ENCODE measurements at places on chromosomes 12 and 14. TPM values are rescaled to one million over a fixed set of nuclear protein-coding genes. Genes with fewer than 3 reads are reported as not detected.
A peak's percentile ranks its signal among the peaks of the same experiment; 100 is the strongest.

DNA sequence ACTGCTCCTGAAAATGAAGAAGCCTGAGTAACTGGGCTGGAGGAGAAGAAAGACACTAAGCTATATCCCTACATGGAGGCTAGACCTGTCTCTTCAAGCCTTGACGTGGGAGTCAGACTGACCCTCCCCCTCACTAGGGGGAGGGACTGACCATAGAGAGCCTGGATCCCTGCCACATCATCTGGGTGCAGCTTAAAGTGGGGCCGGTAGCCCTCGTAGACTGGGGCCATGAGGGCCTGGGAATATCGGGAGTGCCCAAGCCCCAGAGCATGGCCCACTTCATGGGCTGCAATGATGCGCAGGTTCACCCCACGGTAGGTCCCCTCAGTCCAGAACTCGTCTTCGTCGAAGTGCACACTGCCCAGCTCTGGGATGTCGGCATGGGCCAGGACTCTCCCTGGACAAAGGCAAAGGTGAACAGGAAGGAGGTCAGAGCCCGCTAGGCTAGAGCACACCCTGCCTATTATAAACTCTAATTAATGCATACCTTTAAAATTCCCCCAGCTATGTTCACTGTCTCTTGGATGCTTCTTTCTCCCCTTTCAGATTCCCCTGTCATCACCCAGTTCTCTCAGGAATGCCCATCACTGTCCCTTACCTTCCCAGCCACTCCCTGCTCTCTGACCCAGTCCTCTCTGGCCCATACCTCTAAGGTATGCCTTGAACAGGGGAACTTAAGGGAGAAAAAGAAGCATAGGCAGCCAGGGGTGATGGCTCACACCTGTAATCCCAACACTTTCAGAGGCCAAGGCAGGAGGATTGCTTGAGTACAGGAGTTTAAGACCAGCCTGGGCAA, 3.2 kb downstream of the MMP19 start:
- DNase-seq, result no peak
- no peaks in the 10 kb centered on the region for H3K36me3 ChIP-seq
- H3K4me1 ChIP-seq, result no peaks in the 10 kb centered on the region
- no peak overlapping the region for H3K27ac ChIP-seq
- H3K27me3 ChIP-seq, result no peaks in the 10 kb centered on the region

- no peak overlapping the region for H3K4me3 ChIP-seq
- no peak overlapping the region for H3K27ac ChIP-seq
- no peaks in the 10 kb centered on the region for H3K4me1 ChIP-seq
- no peaks in the 10 kb centered on the region for H3K27me3 ChIP-seq
Observed at GRCh38 chr12:79407671-79408622, 282.8 kb downstream of the PAWR start.

- H3K4me1 ChIP-seq, result peaks cover 60% of the 10 kb centered on the region
- no peaks in the 10 kb centered on the region for H3K27me3 ChIP-seq
- H3K36me3 ChIP-seq, result peaks cover 45% of the 10 kb centered on the region
- peak overlapping the region; percentile 98 for H3K4me3 ChIP-seq
Observed at GRCh38 chr14:64506721-64507120, 2.2 kb downstream of the ZBTB1 start.

GRCh38 chr12:46585854-46586621, 213.5 kb upstream of the SLC38A2 start:
- H3K4me3 ChIP-seq, result no peak overlapping the region
- H3K36me3 ChIP-seq, result peaks cover 21% of the 10 kb centered on the region
- peak; percentile 36 for DNase-seq
- H3K27me3 ChIP-seq, result no peaks in the 10 kb centered on the region

The KRT5 gene
- total RNA-seq, result not detected

DNA sequence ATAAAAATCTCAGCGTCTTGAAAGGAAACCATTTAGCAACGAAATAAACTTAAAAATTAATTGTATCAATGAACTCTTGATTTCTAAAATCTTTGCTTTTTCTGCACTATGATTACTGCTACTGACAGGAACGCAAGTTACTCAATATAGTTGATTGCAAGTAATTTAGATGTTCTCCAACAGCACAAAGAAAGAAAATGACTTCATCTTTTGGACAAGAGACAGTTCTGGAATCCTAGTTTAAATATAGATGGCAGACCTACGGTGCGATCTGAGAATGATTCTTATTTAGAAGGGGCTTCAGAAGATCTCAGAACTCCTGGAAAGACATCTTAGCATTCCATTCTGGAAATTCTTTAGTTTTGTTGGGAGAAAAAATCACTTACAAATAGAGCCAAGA, 1.4 kb upstream of the SUDS3 start:
- H3K4me1 ChIP-seq, result peaks cover 41% of the 10 kb centered on the region
- H3K27ac ChIP-seq, result no peak overlapping the region

DNA sequence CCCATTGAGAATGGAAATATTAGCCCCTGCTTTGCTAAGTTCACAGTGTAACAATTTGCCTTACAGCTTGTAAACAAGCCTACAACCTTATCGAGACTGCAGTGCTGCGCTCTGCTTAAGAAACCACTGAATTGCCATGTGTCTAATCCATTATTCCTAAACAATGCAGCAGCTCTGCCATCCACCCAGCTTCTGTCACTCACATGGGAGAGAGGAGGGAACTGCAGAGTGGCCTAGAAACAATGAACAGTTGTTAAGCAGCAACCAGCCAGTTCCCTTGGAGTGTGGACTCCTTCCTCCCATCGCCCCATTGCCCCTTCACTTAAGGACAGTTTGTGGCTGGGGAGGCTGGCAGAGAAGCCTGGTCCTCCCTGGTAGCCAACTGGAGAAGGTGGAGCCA, 42.9 kb downstream of the TESPA1 start:
- no peak overlapping the region for H3K4me3 ChIP-seq
- H3K27ac ChIP-seq, result no peak overlapping the region
- H3K36me3 ChIP-seq, result peaks cover 34% of the 10 kb centered on the region
- no peak for DNase-seq
- H3K4me1 ChIP-seq, result peaks cover 19% of the 10 kb centered on the region

DNA sequence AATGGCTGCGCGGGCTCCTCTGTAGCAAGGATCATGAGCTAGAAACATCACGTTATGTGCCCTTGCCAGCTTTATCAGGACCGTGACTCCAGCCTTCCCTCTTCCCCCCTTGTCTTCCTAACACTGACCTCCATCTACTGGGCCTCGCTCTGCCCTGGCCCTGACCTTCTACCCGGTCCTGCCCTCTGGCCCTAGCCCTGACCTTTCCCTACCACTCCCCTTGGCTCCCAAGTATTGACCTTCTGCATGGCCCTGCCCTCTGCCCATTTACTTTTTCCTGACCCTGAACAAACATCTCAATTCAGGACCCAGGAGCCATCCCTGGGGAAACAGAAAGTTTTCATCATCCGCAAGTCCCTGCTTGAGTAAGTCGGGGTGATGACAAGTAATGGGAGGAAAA, 2.0 kb downstream of the SOAT2 start:
- H3K27me3 ChIP-seq, result no peaks in the 10 kb centered on the region
- DNase-seq, result no peak
- no peak overlapping the region for H3K27ac ChIP-seq
- H3K4me1 ChIP-seq, result peaks cover 21% of the 10 kb centered on the region

GRCh38 chr12:12456637-12457036, 99.8 kb downstream of the BORCS5 start:
- DNase-seq, result no peak
- H3K27me3 ChIP-seq, result no peaks in the 10 kb centered on the region
- H3K36me3 ChIP-seq, result peaks cover 3% of the 10 kb centered on the region
- peaks cover 46% of the 10 kb centered on the region for H3K4me1 ChIP-seq

The DAO gene
- not detected for total RNA-seq

DNA sequence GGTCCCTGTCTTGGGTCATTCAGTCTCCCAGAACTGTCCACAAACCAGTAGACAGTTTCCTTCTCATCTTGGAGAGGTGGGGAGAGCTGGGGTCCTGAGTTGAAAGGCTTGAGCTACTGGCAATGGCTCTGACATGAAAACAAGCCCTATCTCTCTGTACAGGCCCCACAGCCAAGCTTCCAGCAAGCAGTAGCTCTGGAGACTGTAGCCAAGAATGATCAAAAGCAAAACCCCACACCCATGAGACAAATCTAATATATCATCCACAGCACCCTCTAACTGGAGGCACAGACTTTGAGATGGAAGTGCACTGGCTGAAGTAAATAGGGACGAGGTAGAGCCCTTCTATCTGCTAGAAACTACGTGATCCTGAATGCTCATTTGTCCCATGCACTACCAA, 40.9 kb downstream of the RERG start:
- no peaks in the 10 kb centered on the region for H3K36me3 ChIP-seq
- H3K27me3 ChIP-seq, result peaks cover 6% of the 10 kb centered on the region
- H3K4me1 ChIP-seq, result no peaks in the 10 kb centered on the region

- DNase-seq, result no peak
- H3K27me3 ChIP-seq, result no peaks in the 10 kb centered on the region
- no peak overlapping the region for H3K4me3 ChIP-seq
Observed at GRCh38 chr14:29235991-29236390, 469.4 kb downstream of the FOXG1 start.

DNA sequence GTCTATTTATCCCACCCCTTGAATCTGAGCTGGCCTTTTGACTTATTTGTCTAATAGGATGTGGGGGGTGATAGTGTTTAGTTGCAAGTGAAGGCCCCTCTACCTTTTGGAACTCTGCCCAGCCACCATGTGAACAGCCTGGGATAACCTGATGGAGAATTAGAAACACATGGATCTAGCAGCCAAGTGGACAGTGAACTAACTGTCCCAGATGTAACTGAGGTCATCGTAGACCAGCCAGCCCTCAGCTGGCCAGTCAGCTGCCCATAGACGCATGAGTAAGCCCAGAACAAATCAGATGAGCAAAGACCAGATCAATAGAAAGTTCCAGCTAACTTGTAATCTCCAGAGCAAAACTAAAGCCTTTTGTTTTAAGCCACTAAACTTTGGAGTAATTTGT, 19.0 kb downstream of the KLRB1 start:
- no peaks in the 10 kb centered on the region for H3K27me3 ChIP-seq
- no peaks in the 10 kb centered on the region for H3K36me3 ChIP-seq
- no peak overlapping the region for H3K4me3 ChIP-seq
- DNase-seq, result no peak
- no peak overlapping the region for H3K27ac ChIP-seq

DNA sequence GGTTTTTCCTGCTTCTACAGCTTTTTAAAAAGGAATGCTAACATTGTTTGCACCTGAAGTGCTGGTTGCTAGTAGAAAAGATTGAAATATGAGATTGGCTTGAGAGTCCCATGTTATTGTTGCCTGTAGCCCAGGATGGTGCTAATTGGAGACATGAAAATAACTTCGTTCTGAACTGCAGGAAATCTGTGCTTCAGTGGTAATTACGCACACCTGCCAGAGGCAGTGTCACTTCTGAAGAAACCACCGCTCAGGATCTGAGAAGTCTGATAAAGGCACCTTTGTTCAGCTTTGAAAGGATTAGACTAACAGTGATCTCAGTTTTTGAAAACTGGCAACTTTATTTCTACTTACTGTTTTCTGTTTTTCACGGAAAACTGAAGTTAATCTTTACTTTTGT, 15.5 kb upstream of the ATP6V0A2 start:
- peaks cover 8% of the 10 kb centered on the region for H3K36me3 ChIP-seq
- no peaks in the 10 kb centered on the region for H3K27me3 ChIP-seq
- DNase-seq, result no peak
- H3K4me3 ChIP-seq, result no peak overlapping the region

The CIROP gene
- not detected for total RNA-seq

GRCh38 chr12:94817695-94818075, 167.3 kb upstream of the TMCC3 start:
- peaks cover 3% of the 10 kb centered on the region for H3K36me3 ChIP-seq
- no peak overlapping the region for H3K4me3 ChIP-seq
- no peaks in the 10 kb centered on the region for H3K4me1 ChIP-seq
- H3K27ac ChIP-seq, result no peak overlapping the region
- DNase-seq, result no peak

DNA sequence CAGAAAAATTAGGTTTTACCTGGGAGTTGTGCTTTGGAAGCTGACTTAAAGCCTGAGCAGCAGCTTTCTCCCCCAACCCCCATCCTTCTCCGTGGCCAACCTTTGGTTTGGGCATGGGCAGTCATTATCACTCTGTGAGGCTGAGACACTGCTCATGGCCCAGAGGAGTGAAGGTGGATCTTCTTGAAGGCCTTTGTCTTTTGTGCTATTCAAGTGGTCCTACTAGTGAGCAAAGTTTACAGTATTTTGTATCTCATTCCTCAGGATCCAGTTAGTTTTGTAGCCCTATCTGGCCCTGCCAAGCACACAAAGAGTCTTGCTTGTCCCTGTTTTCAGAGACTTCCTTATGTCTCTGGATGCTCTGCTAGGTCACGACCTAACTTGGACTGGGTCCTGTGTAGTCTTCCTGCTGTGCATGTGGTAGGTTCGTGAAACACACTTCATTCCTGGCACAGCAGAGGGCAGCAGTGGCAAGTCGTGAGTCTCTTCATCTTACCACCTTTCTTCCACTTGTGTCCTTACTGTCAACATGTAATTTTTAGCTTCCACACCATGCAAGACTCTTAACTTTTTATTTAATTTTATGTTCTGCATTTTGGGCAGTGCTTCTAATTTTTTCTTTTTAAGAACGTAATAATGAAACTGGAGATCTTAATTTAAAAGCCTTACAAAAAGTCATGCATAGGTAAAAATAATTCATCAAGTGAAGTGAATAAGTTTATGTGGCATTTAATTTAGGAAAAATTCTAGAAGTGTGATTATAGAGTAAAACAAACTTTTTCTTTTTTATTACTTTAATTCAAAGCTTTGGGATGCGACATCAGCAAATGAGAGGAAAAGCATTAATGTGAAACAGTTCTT, 53.7 kb downstream of the APAF1 start:
- no peak overlapping the region for H3K4me3 ChIP-seq
- H3K4me1 ChIP-seq, result peaks cover 6% of the 10 kb centered on the region
- peak; percentile 74 for DNase-seq
- H3K36me3 ChIP-seq, result peaks cover 17% of the 10 kb centered on the region
- H3K27me3 ChIP-seq, result no peaks in the 10 kb centered on the region
- H3K27ac ChIP-seq, result no peak overlapping the region

The ADCY6 gene
- 0.09 TPM for total RNA-seq

- peaks cover 7% of the 10 kb centered on the region for H3K36me3 ChIP-seq
- no peak overlapping the region for H3K27ac ChIP-seq
- no peak for DNase-seq
- no peaks in the 10 kb centered on the region for H3K27me3 ChIP-seq
Observed at GRCh38 chr14:91152499-91152898, 38.6 kb downstream of the DGLUCY start.

- H3K36me3 ChIP-seq, result no peaks in the 10 kb centered on the region
- H3K27me3 ChIP-seq, result peaks cover 17% of the 10 kb centered on the region
- no peak overlapping the region for H3K27ac ChIP-seq
- H3K4me3 ChIP-seq, result no peak overlapping the region
Observed at GRCh38 chr12:117889098-117889497, 79.7 kb downstream of the KSR2 start.

GRCh38 chr12:103469719-103470118, 26.0 kb downstream of the C12orf42 start:
- no peaks in the 10 kb centered on the region for H3K4me1 ChIP-seq
- H3K27ac ChIP-seq, result no peak overlapping the region
- H3K4me3 ChIP-seq, result no peak overlapping the region
- no peaks in the 10 kb centered on the region for H3K27me3 ChIP-seq

The OASL gene
- total RNA-seq, result 19.6 TPM

DNA sequence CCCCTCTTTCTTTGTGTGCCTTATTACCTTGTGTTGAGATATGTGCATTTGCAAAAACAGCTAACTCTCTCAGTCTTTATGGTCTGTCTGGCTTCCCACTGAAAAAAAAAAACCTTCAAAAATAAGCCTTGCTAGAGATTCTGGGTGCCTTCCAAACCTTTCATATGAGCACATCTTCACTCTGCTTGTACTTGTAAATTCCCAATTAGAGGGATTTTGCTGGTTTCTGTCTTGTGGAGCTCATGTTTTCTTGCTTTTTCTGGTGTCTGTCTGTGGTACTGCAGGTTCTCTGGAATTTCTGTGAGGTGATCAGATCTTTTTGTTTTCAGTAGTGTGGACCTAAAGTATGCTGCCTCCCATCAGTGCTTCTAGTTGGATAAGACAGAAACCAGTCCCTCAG, 100.1 kb downstream of the PIK3C2G start:
- no peaks in the 10 kb centered on the region for H3K36me3 ChIP-seq
- no peak overlapping the region for H3K4me3 ChIP-seq
- no peaks in the 10 kb centered on the region for H3K4me1 ChIP-seq
- no peak overlapping the region for H3K27ac ChIP-seq
- H3K27me3 ChIP-seq, result no peaks in the 10 kb centered on the region

Data from activated CD4-positive, alpha-beta T cell treated with anti-CD3 and anti-CD28 coated beads for 36 hours (primary cell).